ENCODE measurements at places on chromosomes 1 and 21.

- no peak for DNase-seq
Measured at GRCh38 chr1:10530756-10531495, 56.2 kb downstream of the PEX14 start.

GRCh38 chr1:156295391-156295947, at the start of gene GLMP:
Gene GLMP (minus strand): TSS chr1:156295679. CDS start chr1:156295645, 34 bp downstream.
- DNase-seq = no peak

GRCh38 chr1:56409112-56409691, 170.2 kb downstream of the PLPP3 start:
- DNase-seq = no peak

- DNase-seq = no peak
Measured at GRCh38 chr1:42282867-42283583, 52.0 kb downstream of the FOXJ3 start.

GRCh38 chr1:150905301-150905700, 18.4 kb downstream of the CTXND2 start:
- no peak for DNase-seq

DNA sequence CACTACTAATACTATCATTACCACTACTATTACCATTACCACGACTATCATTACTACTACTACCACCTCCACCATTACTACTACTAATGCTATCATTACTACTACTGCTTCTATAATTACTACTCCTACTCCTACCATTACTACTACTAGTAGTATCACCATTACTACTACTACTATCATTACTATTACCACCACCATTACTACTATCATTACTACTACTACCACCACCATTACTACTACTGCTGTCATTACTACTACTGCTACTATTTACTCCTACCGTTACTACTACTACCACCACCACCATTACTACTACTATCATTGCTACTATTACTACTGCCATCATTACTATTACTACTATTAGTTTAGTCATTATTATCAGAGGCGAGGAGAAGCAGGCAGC, 140.9 kb upstream of the KCNJ15 start:
- DNase-seq = no peak

DNA sequence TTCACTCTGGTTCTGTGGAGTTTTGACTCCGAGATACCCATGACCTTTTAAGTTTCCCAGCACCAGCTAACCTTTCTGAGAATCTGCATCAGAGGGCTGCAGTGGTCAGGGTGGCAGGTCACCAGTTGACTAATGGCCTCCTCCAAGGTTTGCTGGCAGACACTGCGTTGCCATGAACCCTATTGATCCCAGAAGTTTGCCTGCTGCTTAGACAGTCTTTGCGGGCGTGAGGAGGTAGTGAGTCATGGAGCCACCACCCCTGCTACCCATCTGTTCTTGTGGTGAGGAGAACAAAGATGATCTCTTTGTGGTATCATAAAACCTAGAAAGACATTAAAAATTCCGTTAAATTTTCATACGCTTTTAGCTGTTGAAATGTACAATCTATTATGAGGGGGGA, 180.4 kb downstream of the FGGY start:
- DNase-seq = no peak

DNA sequence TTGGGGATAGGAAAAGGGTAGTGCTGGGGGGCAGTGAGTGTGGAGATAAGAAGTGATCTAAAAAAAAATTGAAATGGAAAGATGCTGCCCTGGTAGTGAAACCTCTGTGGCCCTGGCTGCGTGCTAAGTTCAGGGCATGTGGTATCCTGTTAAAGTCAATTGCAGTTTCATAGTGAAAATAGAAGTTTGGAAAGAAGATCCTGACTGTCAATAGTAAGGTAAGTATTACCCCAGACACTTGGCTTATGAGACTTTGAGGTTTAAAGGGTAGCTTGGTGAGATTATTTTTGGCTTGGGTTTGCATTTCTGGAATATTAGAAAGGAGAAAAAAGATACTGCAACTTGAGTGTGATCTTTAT, 6.8 kb downstream of the ARID1A start:
- no peak for DNase-seq

- no peak for DNase-seq
Measured at GRCh38 chr1:212539737-212540430, 68.7 kb upstream of the ATF3 start.

DNA sequence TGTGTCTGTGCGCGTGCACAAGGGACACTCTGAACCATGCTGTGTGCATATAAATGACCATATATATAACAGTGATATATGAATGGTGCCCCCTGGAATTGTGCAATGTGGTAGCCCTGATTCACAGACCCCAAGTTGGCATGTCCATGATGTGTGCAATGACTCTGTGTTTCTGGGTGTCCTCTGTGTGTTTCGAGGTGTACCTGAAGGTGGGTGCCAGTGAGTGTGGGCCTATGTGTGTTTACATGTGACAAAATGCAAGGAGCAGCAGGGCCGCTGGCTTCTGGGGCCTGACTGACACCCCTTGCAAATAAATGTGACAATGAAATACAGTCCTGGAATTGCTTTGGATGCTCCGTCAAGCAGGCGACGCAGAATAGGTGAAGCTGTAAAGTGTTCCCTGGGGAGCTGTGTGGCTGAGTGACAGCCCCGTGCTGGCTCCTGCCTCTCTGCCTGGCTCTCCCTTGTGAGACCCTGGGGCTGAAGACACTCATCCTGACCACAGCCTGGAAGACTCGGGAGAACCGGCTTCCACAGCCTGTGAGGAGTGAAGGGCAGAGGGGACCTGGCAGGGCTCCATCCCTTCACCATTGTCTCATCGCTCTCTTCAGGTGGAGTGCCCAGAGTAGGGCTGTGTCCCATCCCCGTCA, 38.2 kb upstream of the CSF3R start:
- DNase-seq = no peak

- DNase-seq = no peak
Measured at GRCh38 chr1:186498695-186499389, 37.9 kb upstream of the PDC start.

GRCh38 chr1:11479375-11479979, 522 bp downstream of the DISP3 start:
- DNase-seq = no peak

- no peak for DNase-seq
Measured at GRCh38 chr21:38413958-38414548, 84.2 kb downstream of the ERG start.

GRCh38 chr21:34509151-34509550, 2.9 kb downstream of the KCNE1 start:
- DNase-seq = no peak

GRCh38 chr1:230270559-230271281, 155.4 kb downstream of the PGBD5 start:
- DNase-seq = peak; percentile 81

DNA sequence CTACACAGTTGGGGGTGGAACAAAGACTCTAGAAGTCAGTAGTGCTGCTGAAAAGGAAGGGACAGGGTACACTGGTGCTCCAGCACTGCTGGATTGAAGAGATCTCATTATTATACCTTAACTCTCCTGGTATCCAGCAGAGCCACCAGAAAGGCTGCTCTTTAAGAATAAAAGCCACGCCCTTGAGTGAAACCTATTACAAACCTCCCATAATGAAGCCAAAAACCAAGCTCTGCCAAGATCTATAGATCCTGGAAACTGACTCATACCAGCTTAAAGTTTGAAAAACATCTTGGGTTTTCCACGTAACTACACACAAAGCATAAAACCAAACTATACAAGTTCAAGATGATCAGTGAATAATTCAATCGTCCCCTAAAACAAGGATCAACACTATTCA, 38.0 kb downstream of the ADSS2 start:
- DNase-seq = no peak

DNA sequence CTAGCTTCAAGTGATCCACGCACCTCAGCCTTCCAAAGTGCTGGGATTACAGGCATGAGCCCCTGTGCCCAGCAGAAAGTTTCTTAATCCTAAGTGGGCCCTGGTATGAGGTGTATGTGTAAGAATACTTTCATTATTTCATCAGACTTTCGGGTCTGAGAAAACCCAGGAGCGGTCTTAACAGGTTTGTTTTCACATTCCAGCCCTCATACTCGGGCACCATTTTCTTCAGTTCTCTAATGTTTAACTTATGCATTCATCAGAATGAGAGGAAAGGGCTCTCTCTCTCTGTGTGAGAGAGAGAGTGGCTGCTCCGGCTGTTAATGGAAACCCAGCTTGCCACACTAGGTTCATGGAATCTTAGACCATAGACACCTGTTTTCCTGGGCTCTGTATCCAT, 4.2 kb upstream of the PADI1 start:
- DNase-seq = no peak

DNA sequence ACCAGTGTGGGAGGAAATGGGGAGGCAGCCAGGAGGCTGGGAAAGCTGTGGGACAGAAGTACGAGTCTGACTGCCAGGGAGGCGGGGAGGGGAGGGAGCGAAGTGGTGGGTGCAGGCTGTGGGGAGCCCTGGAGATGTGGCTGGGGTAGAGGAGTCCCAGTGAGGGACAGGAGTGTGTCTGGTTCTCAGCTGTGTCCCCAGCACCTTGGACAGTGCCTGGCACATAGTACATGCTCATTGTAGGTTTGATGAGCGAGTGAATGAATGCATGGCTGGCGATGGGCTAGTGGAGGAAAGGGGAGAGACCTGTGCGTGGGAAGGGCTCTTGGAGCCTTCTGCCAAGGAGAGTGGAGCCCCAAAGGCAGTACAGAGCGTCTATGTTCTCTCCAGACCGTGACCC, 104.1 kb downstream of the SIK1 start:
- DNase-seq = no peak

- DNase-seq = peak; percentile 26
Measured at GRCh38 chr1:22142315-22143064, 407 bp downstream of the WNT4 start.

DNA sequence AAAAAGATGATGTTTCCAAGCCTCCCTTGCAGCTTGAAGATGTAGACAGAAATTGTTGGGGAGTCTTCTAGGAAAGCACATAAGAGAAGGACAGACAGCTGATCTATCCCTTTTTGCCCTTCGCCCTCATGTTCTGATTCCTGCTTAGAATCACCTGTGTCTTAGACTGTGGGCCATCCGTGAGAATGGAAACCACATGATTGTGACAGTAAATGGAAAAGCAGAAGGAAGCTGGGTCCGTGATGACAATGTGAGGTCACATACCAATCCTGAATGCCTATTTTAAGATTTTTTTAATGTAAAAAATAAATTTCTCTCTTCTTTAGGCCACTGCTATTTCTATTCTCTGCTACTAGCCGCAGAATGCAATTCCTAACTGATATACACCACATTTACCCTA, 67.7 kb upstream of the C1orf87 start:
- no peak for DNase-seq

Data from COR-L47 (cell line).